ENCODE measurements at places on chromosomes 5 and 9.

GRCh38 chr5:18553269-18553668, 919.0 kb downstream of the TAF11L14 start:
- no peak for DNase-seq

DNA sequence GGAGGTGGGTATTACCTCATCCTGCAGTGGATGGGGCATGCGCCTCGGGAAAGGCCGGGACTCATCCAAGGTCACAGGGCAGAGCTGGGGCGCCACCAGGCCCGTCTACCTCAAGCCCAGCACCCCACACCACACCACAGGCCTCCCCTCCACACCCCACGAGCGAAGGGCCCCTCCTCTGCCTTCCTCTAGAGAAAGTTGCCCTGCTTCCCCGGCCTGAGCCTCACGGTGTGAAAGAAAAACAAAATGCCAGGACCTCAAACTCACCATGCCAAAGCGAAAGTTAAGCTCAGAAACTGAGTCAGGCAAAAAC, 161.1 kb downstream of the COL23A1 start:
- no peak for DNase-seq

GRCh38 chr5:63131626-63132285, 553.1 kb downstream of the LRRC70 start:
- DNase-seq, result no peak

GRCh38 chr9:126376311-126377175, 49.9 kb downstream of the MVB12B start:
- peak; percentile 33 for DNase-seq

DNA sequence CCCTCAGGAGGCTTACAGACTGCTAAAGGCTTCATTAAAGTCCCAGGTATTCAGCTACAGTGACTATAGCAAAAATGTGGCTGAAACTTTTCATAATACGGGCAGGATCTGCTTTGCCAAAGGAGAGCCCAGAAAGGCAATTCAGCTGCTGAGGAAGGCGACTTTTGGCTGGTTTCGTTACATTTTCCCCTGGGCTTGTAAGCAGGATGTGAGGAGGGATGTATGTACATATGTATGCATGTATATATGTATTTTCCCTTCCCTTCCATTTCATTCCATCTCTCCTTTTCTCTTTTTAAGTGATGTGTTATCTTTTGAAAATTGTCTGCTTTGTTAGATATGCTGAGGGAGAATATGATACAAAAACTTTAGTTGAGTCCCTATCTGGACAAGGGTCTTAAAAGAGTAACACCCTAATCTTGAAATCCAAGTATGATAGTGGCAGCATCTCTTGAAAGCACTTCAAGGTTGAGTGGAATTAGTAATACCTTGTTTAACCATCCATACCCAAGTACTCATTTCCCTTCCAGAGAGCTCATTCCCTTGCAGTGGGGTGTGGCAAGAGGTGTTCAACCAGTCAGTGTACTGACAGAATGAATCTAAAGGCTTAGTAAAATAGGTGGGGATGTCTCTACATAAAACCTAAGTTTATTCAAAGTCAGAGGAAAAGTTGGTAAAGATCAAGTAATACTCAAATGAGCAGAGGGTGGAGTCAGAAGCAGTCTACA, 28.7 kb downstream of the RAD1 start:
- DNase-seq, result no peak

DNA sequence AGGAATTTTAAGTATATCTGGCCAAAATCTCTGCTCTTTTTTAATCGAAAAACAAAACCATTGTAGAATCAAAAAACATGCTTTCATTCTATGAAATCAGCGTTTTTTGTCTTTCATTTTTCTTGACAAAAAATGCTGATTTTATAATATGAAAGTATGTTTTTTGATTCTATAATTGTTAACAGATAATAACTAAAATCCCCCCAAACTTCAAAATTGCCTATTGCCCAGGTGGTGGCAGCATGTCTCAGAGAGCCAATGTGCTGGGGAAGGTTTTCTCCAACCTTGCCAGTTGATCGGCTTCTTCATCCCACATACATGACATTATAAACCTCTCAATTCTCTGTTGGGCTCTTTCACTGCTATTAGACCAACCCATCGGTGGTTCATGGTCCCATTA, 5.1 kb upstream of the SMIM15 start:
- DNase-seq, result no peak

DNA sequence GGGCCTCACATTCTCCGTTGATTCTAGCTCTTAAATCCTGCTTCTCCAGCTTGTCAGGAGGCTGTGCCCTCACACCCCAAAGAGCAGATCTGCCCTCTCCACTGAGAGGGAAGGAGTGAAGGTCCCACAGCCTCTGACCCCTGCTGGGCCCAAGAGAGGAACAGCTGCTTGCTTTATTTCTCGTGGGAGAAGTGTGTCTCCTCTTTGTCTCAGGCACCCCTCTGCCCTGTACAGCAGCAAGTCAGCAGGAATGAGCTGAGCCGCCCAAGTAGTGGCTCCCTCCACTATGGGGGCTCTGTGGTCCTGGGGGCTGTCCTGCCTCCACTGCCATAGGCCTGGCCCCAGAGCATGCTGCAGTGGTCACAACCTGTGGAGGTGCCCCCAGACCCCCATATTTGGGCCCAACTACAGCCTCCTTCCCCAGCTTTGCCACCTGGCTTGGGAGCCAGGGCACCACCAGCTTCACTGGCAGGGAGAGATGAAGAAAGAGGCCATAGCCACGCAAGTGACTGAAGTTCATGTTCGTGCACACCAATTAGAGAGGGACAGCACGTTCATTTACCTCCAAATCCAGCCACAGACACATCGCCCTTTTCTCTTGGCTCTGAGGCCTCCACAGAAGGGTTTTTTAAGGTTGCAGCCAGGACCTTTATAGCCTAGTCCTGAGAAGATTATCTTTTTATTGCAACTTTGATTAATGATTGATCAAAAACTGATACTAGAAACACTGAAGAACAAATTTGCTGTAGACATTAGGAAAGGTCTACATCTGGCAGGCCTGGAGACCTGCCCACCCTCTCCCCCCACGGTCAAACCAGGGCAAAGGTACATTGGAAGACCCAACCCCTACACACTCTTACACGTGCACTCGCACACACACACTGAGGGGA, 27.5 kb downstream of the IRF1 start:
- no peak for DNase-seq

GRCh38 chr5:11038772-11039171, 277.7 kb upstream of the DAP start:
- no peak for DNase-seq

- no peak for DNase-seq
Measured at GRCh38 chr5:39233783-39234182, 14.4 kb upstream of the FYB1 start.

DNA sequence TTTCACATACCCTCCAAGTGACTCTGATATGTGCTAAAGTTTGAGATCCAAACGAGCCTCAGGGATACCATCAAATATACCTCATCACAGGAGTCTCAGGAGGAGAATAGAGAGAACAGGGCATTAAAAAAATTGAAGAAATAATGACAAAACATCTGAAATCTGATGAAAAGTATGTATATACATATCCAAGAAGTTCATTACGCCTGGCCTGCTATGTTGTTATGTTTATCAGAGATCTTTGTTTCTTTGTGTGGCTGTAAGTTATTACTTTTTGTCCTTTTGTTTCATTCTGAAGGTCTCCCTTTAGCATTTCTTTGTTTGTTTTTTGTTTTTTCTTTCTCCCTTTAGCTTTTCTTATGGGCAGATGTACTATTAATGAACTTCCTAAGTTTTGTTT, 2.5 kb upstream of the CCL19 start:
- DNase-seq, result no peak

- DNase-seq, result no peak
Measured at GRCh38 chr5:30932273-30933017, 261.0 kb upstream of the CDH6 start.

GRCh38 chr9:108603141-108603540, 252.6 kb downstream of the ACTL7B start:
- DNase-seq, result peak; percentile 2
